Hair follicular keratinocyte (primary cell): ENCODE measurements at places on chromosomes 4 and X. TPM values are rescaled to one million over a fixed set of nuclear protein-coding genes. Genes with fewer than 3 reads are reported as not detected.

The FOXP3 gene
- total RNA-seq: not detected in 2 replicates

The RFC1 gene
- total RNA-seq: 27.2 and 36.5 TPM in 2 replicates

The RENBP gene
- total RNA-seq: not detected in 2 replicates

The KLKB1 gene
- not detected in 2 replicates for total RNA-seq

The CENPE gene
- 4.9 and 14.6 TPM in 2 replicates for total RNA-seq

The NOX1 gene
- total RNA-seq: not detected in 2 replicates

The SLC30A9 gene
- 44.3 and 50.5 TPM in 2 replicates for total RNA-seq

The FAM199X gene
- 14.7 and 19.2 TPM in 2 replicates for total RNA-seq

The TRPC3 gene
- not detected in 2 replicates for total RNA-seq

The TSPAN6 gene
- total RNA-seq: 14.8 and 18.5 TPM in 2 replicates

The SPON2 gene
- total RNA-seq: 0.08 and 4.7 TPM in 2 replicates

The PDGFC gene
- total RNA-seq: 26.4 and 31.8 TPM in 2 replicates

The UGT2B11 gene
- not detected in 2 replicates for total RNA-seq

The ZNF41 gene
- 5.1 and 5.4 TPM in 2 replicates for total RNA-seq

The HHIP gene
- total RNA-seq: under 0.01 TPM in 1 of 2 replicates, not detected in the other

The COX7B2 gene
- not detected in 2 replicates for total RNA-seq

The FAM9C gene
- total RNA-seq: not detected in 2 replicates

The HOPX gene
- 2.2 and 9.1 TPM in 2 replicates for total RNA-seq

The MBNL3 gene
- 6.8 TPM in 2 replicates for total RNA-seq

The EDA gene
- 0.38 and 0.70 TPM in 2 replicates for total RNA-seq

The TMEM35A gene
- total RNA-seq: not detected in 2 replicates

The MAGEB2 gene
- total RNA-seq: not detected in 2 replicates

The TRO gene
- 3.9 and 5.3 TPM in 2 replicates for total RNA-seq

The ERAS gene
- total RNA-seq: not detected in 2 replicates

The CT47A1 gene
- not detected in 2 replicates for total RNA-seq

The GPM6B gene
- total RNA-seq: 0.08 and 0.19 TPM in 2 replicates

The PCDH18 gene
- under 0.01 and 0.42 TPM in 2 replicates for total RNA-seq

The SPACA5 gene
- not detected in 2 replicates for total RNA-seq

The SETD7 gene
- total RNA-seq: 22.9 and 26.6 TPM in 2 replicates

The LEF1 gene
- 2.5 and 3.3 TPM in 2 replicates for total RNA-seq

The KLF8 gene
- total RNA-seq: 4.4 and 4.8 TPM in 2 replicates

The RELL1 gene
- total RNA-seq: 46.1 and 51.3 TPM in 2 replicates

The POLN gene
- 0.53 and 0.78 TPM in 2 replicates for total RNA-seq

The CCDC110 gene
- not detected in 2 replicates for total RNA-seq

The RBM10 gene
- 37.2 and 45.5 TPM in 2 replicates for total RNA-seq

The SRPX2 gene
- total RNA-seq: 4.0 and 4.1 TPM in 2 replicates

The MAOA gene
- 18.8 and 40.1 TPM in 2 replicates for total RNA-seq

The EBP gene
- total RNA-seq: 198 and 217 TPM in 2 replicates

The CABS1 gene
- not detected in 2 replicates for total RNA-seq

The CRMP1 gene
- not detected in 2 replicates for total RNA-seq
